CD8-positive, alpha-beta memory T cell (primary cell): ENCODE measurements at places on chromosomes 6 and 20. TPM values are rescaled to one million over a fixed set of nuclear protein-coding genes. Genes with fewer than 3 reads are reported as not detected.

TMEM200A gene
- polyA plus RNA-seq, result 1.5 TPM

- no peaks in the 10 kb centered on the region for H3K27me3 ChIP-seq
- H3K4me1 ChIP-seq, result no peaks in the 10 kb centered on the region
- no peak overlapping the region for H3K27ac ChIP-seq
- H3K4me3 ChIP-seq, result no peak overlapping the region
- DNase-seq, result no peak
Observed at GRCh38 chr6:21742238-21742660, 148.7 kb downstream of the SOX4 start.

NKX2-2 gene
- not detected for polyA plus RNA-seq

DNA sequence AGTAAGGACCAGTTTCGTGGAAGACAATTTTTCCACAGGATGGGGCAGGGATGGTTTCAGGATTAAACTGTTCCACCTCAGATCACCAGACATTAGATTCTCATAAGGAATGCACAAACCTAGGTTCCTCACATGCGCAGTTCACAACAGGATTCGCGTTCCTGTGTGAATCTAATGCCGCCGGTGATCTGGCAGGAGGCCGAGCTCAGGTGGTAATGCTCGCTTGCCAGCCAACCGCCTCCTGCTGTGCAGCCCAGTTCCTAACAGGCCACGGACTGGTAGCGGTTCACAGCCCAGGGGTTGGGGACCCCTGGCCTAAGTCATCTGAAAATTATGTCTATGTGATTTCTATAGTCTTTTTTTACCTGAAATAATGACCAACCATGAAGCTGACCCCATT is 217.5 kb downstream of the TMEM200A start:
- no peak for DNase-seq
- no peak overlapping the region for H3K27ac ChIP-seq
- no peaks in the 10 kb centered on the region for H3K36me3 ChIP-seq
- H3K27me3 ChIP-seq, result no peaks in the 10 kb centered on the region
- H3K4me3 ChIP-seq, result no peak overlapping the region

- H3K4me1 ChIP-seq, result peaks cover 31% of the 10 kb centered on the region
- no peak overlapping the region for H3K27ac ChIP-seq
- DNase-seq, result no peak
- no peak overlapping the region for H3K4me3 ChIP-seq
- H3K27me3 ChIP-seq, result no peaks in the 10 kb centered on the region
Observed at GRCh38 chr20:32991383-32991782, 12.8 kb downstream of the SUN5 start.
